Hematopoietic multipotent progenitor cell treated with erythropoietin and hydrocortisone succinate and interleukin-3 and kit ligand, for 15 days (in vitro differentiated cells): ENCODE measurements at places on chromosomes 4 and X.
A peak's percentile ranks its signal among the peaks of the same experiment; 100 is the strongest.

- DNase-seq: no peak
Measured at GRCh38 chr4:25861951-25862410, 807 bp downstream of the SEL1L3 start.

- DNase-seq: no peak
Measured at GRCh38 chr4:37634180-37634579, 52.0 kb downstream of the RELL1 start.

DNA sequence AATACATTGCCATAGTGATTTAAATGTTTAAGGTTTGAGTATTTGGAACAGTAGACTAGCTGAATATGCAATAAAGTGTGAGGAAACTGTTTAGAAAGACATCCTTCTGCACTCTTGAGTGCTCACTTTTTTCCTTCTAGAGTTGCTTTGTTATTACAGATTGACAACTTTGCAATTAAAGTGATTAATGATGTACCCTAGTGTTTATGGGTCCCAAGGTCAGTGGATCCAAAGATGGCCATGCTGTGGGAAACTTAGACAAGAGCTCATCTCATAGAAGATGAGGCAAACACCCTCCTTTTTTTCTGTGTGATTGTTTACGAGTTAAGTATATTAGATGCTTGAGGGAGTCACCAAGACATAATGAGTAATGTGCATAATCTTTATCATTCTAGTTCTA lies 118.8 kb downstream of the PDLIM5 start:
- DNase-seq: no peak

DNA sequence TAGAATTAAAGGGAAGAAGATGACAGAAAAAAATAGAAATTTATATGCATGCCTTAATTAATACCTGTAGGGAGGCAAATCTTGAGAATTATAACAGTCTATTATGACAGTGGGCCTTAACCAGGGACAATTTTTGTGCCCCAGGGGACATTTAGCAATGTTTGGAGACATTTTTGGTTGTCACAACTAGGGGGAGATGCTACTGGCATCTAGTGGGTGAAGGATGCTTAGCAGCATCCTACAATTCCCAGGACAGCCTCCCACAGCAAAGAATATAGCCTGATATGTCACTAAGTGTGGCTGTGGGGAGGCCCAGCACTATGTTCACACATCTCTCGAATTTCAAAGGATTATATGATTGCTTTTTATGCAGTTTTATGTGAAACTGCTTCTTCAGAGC lies 10.5 kb downstream of the GPR82 start:
- no peak for DNase-seq

DNA sequence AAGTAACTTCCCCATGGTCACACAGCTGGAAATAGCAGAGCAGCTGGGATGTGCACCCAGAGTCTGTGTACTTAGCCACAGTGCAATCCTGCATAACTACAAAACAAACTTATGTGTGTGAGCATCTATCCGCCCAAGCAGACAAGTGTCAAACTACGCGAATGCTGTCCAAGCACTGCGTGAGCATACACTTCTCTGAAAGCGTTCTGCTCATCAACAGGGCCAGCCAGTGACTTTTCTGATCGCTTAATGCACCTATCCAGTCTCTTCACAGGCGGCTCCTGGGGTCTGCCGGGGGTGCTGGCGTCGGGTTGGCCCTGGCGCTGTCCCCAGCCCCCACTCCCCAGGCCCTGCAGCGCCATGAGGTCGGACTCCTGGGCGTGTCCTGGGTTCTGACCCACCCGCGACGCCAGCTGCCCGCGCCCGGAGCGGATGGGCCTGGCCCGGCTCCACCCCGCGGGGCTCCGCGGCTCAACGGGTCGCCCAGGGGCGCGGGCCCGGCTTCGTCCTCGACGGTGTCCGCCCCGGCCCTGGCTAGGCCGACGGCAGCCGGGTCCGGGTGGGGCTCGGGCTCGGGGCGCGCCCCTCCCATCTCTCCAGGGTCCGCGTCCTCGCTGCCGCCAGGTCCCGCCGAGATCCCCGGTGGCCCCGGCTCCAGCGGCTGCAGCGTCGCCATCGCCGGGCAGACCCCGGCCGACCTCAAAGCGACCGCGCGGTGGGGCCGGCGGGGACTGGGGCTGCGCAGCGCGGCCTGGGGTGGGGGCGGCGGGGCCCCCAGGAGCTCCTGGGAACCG lies 1.3 kb upstream of the ZNF141 start:
- no peak for DNase-seq

GRCh38 chr4:112172180-112172579 lies 26.9 kb downstream of the FAM241A start:
- no peak for DNase-seq

DNA sequence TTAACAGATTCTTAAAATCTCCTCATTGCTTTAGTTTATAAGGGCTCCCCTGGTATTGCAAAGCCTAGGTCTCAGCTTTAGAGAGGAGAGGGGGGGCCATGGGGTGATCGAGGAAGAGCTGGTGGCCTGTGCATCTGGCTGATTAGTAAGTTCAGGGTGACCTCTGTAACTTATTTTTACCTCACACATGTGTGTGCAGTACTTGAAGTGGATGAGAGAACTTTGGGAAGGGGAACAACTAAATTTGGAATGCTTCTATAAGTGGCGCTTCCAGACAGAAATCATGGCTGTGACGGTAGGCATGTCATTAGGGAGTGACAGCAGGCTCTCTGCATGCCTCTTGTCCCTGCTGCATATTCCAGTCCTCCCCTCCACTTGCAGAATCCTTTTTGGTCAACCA lies 41.9 kb downstream of the FRAS1 start:
- no peak for DNase-seq

DNA sequence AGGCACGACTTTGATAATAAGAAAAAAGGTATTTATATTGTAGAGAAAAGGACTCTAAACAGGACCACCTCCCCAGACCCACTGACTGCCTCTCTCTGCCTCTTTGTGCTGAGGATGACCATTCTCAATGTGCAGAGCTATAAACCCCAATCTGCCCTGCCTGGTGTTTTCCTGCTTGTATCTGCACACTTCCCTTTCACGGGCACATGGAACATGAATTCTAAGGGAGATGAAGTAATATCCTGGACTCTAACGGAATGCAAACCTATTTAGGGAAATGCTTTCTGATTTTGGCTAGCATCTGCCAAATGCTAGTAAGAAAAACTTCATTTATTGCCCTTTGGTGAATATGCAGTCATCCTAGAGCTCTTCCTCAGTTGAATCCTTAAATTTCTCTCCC lies 2.4 kb downstream of the DIPK2B start:
- no peak for DNase-seq

- no peak for DNase-seq
Measured at GRCh38 chrX:53716328-53717088, 30.0 kb upstream of the HUWE1 start.

GRCh38 chr4:181301735-181302710 lies 941.2 kb upstream of the TENM3 start:
- peak; percentile 8 for DNase-seq

DNA sequence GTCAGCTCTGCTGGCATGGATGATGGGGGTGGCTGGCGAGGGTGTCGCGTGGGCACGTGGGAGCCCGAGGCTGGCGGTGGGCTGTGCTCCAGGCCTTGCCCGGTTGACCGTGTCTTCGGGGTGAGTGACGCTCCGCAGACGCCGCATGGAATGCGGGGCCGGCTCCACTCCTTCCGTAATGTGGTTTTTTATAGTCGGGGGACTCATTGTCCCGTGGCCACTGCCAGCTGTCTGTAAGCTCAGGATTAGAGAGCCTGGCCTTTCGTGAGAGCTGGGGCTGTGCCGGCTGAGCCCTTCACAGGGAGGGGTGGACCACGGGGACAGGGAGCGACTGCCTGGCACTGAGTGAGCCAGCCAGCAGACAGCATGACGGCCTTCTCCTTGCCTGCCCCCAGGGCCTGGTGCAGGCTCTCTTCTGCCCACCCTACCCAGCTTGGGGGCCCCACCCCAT lies 20.4 kb downstream of the DOK7 start:
- no peak for DNase-seq

- DNase-seq: peak; percentile 4
Measured at GRCh38 chr4:143625632-143626031, 74.8 kb downstream of the FREM3 start.

DNA sequence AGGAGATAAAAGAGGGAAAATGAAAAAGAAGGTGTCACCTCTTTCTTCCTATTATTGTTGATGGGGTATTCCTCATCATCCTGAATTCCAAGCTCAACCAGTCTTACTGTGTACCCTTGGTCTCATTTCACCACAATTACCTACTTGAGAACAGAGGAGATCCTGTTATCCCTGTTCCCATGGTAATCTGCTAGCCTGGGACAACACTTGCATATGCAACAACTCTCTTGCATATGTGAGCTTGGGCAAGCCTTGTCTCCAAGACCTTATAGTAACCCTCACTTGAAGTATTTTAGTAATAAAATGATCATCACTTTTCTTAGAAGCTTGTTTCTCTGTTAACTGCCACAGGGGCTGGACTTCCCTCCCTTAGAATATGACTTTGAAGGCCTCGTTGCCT lies 253.7 kb downstream of the NAP1L3 start:
- DNase-seq: no peak

GRCh38 chr4:107691378-107691777 lies 28.7 kb downstream of the PAPSS1 start:
- DNase-seq: no peak

GRCh38 chr4:113901994-113902787 lies 77.3 kb downstream of the ARSJ start:
- DNase-seq: no peak

DNA sequence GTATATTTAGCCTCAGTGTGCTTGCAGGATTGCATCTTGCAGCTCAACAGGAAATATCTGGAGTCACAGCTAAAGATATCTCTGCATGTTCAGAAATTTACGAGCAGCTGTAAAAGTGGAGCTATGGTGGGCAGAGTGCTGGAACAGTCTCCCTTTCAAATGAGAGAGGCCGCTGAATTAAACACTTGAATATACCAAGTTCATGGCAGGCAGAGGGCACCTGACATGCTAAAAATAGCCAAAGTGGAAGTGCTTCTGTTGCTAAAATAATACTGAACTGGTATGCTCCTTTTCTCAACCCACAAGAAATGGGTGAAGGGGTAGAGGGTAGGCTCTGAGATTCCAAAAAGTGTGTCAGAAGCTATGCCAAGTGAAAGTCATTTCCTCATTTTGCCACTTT lies 98.1 kb downstream of the MGST2 start:
- no peak for DNase-seq

GRCh38 chr4:122652379-122652778 lies 31.5 kb upstream of the IL21 start:
- peak; percentile 5 for DNase-seq

DNA sequence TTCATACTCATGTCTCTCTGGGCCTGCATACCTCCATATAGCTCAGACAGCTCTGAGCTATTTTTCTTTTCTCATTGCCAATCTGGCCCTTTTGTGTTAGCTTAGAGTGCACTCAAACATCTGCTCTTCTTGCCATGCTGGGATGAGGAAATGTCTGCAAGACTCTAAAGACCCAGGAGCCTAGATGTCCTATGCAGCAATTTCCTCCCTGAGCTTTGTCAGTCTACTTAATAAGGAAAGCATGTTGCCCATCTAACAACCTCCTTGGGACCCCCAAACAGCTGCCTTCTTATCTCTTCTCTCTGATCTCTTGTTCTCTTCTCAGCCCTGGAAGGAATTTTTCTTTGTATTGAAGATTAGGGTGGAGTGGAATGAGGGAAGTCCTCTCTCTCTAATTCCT lies 69.2 kb downstream of the UCHL1 start:
- no peak for DNase-seq

DNA sequence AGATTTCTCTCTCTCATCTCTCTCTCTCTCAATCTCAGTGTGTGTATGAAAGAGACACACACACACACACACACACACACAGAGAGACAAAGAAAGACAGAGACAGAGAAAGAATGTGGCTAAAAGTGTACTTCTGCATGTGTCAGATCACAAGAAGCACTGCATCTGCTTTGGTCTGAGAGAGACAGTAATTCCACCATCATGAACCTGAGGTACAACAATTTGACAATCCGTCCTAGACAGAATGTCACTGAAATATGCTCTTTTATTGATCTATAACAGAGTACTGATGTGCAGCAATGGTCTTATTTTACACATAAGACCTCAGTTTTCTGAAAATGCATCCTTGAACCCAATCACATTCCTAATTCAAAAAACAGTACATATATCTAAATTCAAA lies 576.2 kb upstream of the SMIM31 start:
- DNase-seq: no peak

DNA sequence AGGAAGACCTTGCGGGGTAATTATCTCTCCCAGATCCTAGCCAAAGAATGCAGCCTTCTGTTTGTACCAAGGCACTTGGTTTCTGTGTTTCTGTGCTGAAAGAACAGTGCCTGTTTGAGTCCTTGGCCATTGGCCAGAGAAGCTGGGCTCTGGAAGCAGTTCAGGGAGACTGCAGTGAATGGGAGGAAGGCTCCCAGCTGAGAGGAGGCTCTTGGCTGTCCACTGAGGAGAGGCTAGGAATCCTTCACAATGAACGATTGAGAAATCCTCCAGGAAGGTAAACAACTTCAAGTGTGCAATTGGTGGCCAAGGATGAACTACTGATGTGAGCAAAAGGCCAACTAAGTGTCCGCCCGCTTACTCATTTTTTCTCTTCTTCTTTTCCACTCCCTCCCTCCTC lies 61.3 kb downstream of the HS3ST1 start:
- no peak for DNase-seq

DNA sequence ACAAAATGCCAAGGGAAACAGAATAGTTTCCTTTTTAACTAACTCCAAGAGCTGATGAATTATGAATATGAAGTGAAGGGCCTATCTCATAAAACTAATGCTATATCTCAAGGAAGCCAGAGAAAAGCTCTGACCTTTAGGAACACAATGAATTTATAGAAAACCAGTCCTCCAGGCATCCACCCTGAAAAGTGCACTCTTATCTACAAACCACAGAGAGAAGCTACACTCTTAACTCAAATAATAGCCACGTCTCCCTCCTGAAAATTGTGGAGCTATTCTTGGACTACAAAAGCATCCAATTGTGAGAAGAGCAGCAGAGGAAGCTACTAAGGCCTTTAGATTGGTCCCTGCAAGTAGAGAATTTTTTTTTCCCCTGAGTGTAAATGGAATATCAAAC lies 253.9 kb downstream of the IL15 start:
- DNase-seq: no peak

GRCh38 chrX:133415276-133416105 lies at the start of gene GPC4:
GPC4 (minus strand) TSS chrX:133415489; CDS start chrX:133414965, 524 bp downstream.
- no peak for DNase-seq

DNA sequence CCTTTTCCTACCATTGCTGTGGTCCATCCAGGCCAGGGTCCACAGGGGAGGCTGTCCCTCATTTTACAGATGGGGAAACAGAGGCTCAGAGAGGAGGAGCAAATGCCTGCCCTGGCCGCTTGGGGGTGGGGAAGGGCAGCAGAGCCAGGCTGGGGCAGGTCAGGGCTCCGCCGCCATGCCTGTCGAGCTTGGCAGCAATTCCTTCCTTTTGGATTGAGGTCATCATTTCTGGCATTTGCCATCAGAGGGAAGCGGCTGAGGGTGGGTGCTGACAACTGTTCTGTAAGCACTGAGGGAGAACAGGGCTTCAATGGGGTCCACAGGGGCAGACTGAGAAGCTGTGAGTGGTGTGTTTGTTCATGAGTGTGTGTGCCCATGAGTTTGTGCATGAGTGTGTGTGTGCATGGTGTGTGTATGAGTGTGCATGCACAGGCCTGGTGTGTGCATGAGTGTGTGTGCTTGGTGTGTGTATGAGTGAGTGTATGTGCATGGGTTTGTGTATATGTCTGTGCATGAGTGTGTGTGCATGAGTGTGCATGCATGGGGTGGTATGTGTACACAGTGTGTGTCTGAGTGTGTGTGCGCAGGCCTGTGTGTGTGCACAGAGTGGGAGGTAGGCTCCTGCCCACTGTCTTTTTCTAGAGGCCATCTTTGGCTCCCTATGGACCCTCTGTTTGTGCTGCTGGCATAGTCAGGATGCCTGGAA lies 115.2 kb downstream of the SORCS2 start:
- no peak for DNase-seq
